ENCODE measurements at places on chromosomes 6 and 20. TPM values are rescaled to one million over a fixed set of nuclear protein-coding genes. Genes with fewer than 3 reads are reported as not detected.

The HLA-DRB1 gene
- 20.5 TPM for polyA plus RNA-seq

The ATG5 gene
- 19.8 TPM for polyA plus RNA-seq

The IL20RA gene
- 40.5 TPM for polyA plus RNA-seq

The ZSCAN23 gene
- 6.7 TPM for polyA plus RNA-seq

The TRIM15 gene
- not detected for polyA plus RNA-seq

The GPR31 gene
- polyA plus RNA-seq = not detected

The C2 gene
- polyA plus RNA-seq = 11.1 TPM

The TINAG gene
- not detected for polyA plus RNA-seq

GRCh38 chr6:122394016-122394415 is 5.4 kb upstream of the HSF2 start:
- no peak for DNase-seq

GRCh38 chr6:35954333-35954732 is 33.4 kb upstream of the SRPK1 start:
- DNase-seq = no peak

DNA sequence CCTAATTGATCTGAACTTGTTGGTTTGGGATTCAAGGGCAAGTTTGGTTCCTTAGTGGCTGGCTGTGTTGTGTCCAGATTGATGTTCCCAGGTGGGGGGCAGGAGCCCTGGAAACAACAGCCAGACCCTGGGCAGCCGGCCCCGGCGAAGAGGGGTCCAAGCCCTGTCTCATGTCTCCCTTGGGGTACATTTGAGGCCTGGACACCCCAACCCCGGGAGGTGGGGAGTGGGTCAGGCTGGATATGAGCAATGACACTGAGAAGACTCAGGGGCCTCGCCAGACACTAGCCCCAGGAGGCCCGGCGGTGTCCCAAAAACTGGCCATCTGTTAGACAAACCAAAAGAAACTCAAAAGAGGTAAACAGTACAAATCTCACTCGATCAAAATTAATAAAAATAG is 79.6 kb downstream of the YTHDF1 start:
- DNase-seq = no peak

DNA sequence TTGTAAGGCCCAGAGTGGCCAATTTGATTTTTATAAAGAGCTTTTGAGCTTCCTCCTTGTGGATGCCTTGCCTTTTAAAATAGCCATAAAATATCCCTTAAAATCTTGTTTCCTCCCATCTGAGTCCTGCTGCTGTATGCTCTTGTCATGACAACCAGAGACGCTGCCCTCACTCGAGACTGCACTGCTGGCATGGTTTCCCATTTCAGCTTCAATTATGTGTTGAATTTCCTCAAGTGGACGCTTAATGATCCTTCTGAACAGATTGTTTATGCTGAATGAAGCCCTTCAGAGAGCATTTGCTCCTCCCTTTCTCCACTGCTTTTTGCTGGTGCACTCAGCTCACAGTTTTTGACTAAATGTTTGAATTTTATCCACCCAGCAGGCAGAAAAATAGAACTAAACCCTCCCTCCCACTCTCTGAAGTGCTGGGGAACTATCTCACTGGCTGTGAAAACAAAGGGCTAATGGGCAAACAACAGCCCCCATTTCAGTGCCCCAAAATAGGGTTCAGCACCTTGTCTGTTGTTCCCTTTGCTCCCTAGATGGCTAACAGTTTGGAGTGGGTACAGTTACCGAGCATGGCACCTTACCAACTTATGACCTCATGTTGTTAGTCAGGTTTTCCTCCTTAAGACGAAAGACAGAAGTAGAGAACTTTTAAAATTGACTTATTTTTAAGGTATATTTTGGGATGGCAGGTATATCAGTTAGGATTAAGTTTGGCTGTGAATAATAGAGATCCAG is 45.5 kb upstream of the RNF8 start:
- DNase-seq = peak; percentile 48

- no peak for DNase-seq
These were observed 97.4 kb upstream of the SALL4 start for GRCh38 chr20:51899674-51900073.

DNA sequence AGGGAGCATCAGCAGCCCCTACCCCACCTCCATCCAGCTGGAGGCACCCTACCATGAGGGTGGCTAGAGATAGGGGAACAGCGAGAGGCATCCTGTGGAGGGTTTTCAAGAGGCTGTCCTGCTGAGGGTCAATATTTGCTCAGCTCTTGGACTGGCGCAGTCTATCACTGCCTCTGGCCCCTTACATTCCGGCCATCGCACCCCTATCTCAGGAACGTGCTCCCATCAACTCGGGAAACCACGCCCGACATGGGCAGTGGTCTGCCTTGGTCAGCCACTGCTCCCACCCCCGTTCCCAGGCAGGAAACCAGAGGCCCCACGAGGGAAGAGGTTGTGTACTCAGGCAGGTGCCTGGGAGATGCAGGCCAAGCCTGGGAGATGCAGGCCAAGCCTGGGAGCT is 57.9 kb downstream of the VEGFA start:
- DNase-seq = no peak

DNA sequence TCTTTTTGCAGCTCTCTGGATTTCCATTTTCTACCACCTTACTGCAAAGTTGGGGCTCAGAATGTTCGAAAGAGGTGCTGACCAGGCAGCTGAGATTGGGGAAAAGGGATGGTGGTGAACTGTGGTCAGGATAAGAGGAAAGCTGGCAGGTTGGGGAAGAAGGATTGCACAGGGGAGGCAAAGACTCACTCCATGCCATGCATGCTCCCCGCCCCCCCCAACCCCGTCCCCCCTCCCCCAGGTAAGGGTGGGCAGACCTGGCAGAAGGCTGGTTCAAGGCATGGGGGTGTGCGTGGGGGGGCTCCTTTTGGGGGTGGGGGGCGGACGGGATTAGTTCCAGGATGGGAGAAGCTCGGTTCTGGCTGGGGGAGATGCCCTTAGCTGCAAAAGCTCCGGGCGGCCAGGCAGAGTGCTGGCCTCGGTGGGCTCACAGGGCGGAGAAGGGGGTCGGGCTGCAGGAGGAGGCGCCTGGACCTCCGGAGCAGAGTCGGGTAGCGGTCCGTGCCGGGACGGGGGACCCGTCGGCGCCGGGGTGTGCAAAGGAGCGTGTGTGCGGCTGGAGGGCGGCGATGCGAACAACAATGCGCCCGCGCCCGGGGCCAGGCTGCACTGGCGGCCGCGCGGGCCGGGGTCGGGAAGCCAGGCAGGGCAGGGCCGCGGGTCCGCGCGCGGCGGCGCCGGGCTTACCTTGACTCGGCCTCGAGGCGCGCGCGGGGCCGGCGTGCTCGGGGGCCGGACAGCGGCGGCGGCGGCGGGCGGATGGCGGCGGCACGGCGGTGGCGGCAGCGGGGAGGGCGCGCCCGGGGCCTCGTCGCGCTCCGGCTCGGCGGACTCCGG is 880 bp downstream of the ADNP start:
- peak; percentile 26 for DNase-seq

GRCh38 chr6:158962371-158962770 is 37.6 kb downstream of the RSPH3 start:
- peak; percentile 9 for DNase-seq

DNA sequence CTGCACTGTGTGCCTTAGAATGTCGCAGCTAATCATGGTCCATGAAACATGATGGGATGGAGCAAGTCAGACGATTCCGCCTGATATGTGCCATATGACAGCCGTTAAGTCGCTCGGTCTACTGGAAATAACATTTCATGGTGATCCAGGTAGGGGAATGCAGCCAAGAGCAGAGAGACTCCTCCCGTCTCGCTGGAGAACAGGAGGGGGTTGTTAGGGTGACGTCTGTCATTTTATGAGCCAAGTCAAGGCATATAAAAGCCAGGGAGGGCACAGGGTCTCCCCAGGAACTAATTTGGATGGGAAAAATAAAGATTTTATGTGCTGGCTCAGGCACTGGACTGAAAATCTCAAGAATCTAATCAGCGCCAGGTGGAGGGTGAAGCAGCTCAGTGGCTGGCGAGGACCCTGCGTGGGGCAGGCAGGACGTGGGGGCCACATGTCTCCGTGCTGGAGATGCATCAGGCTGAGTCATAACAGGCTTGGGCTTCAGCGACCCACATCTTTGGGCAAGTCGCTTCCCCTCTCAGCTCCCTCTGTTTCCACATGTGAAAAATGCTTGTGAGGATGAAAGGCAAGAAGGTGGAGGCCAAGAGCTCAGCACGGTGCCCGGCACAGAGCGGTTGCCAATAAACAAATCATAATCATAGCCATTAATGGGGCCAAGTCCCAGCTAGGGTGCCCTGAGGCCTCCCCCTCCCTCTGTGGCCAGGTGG is 234.6 kb downstream of the ANKRD60 start:
- DNase-seq = peak; percentile 38

DNA sequence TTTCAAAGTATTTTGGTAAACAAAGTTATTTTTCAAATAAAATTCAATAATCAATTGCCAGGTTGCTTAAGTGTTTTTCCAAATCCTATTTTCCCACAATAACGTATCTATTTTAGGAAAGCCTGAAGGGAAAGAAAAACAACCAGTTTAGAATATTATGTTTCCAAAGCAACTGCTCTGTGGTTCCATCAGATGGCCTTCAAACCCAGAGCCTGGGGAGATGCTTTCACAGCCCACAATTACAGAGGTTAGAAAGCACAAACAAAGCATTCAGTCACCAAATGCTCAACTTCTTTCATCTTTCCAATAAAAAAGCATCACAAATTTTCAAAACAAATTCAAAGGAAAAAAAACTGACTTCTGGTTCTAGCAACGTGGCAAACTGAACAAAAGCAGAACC is 66.0 kb downstream of the ELOVL5 start:
- no peak for DNase-seq

DNA sequence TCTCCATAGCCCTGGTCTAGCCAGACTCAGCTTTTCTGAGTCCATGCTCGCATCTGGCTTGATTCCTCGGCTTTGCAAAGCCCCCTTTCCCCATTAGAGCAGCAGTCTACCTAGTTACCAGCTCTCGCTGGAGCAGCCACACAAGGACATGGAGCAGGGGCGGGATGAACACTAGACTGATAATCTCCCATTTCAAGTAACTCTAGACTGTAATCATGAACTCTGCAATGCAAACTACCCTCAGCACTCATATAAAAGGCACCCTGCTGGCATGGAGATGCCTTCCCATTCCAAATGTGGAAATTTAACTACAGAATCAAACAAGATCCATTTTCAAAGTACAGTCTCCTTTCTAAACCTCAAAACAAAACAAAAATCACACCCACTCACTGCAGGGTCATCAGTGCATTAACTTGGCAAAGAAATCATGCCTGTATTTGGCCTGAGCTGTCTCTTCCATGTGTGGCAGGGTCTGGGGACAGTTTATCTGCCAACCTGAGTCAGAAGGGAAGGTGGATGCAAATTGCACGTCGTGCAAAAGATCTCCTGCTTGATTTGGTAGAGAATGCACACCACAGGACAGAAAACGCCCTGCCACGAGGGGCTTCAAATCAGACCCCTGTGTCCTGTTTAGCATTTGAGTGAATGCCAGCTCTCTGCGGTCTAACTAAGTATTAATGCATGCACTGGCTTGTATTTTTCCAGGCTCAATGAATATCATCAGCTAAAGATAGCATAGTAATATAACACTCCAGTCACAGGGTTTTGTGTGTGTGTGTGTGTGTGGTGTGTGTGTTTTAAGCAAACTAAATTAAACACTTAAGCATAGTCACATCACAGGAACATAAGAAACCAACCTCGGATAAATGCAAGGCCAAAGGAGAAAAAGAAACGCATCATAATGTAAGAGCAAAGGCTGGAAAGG is 85.3 kb downstream of the MYLK4 start:
- no peak for DNase-seq

DNA sequence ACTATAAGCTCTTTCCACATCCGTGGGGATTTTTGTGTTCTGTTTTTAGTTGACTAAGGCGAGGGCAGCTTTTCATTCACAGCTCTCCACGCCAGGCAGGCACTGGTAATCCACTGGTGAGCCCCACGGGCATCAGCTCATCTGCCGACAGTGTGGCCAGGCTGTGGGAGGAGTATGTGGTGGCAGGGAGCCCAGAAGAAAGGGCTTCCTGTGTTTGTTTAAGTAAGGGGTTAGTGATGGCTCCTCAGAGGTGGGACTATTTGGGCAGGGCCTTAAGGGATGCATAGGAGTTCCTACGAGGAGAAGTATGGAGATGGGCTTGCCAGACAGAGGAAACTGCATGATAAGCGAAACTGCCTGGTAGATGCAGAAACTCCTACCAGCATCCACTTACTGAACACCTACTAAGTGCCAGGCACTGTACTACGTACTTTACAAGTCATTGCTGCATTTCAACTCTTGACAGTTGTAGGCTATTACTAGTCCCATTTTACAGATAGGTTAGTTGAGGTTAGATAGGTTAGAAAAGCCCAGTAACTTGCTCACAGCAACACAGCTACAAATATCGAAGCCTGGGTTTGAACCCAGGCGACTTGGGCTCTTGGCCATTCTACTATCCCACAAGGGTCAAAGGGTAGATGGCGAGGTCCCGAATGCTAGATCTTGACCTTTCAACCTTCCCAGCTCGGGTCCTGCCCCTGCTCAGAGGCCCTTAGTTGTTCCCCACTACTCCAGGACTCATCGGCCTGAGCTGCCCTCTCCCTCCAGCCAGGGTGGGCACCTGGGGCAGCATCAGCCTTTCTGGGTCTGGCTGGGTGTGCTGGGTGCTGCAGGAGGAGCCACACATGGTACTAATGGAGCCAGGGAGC is 55.1 kb downstream of the CEBPB start:
- no peak for DNase-seq

DNA sequence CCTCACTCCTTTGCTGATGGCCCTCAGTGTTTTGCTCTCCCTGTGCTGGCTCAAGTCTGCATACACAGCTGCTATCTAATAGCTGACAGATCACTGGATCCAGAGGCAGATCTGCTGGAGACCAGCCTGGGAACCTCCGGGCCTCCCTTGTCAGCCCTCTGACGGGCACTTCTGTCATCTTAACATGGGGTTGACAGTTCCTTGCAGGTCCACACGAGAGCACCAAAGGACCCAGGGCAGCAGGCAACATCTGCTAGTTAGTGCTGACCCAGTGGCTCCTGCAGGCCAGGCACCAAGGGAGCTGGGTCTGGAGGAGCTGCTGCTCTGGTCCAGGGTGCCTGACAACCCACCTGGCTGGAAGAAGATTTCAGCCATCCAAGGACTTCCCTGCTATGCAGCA is 208.1 kb downstream of the UST start:
- DNase-seq = no peak

DNA sequence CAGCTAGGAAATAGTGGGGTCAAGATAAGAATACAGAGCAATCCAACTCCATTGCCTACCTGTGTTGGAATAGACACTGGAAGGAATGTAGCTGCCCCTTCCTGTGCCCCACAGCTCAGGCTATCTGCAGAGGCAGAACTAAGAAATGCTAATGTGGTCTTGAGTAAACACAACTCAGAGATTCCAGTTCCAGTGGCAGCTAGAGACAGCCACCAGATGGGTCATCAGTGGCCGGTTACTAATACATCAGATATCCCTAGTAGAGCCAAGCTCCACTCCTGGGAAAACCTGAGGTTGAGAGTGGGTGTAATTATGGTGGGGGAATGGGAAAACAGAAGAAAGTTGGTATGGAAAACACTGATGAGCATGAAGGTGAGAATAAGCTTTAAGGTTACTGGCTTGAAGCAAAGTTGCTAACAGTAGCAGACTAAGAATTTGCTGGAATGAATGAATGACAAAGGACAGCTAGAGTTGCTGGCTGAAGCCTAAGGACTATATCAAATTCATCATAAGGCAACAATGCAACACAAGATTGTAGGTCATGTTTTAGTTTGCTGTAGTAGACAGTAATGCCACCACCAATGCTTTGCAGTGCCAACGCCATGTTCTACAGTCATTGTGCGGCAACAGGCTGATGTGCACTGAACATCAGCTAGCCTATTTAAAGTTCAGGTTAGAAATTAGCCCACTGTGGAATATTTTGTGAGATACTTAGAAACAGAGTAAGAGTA is 28.3 kb upstream of the FAM83C start:
- no peak for DNase-seq

All from hindlimb muscle (tissue), 1 donor.